Fibroblast of villous mesenchyme (primary cell): ENCODE measurements at places on chromosomes 1 and 21. TPM values are rescaled to one million over a fixed set of nuclear protein-coding genes. Genes with fewer than 3 reads are reported as not detected.

ADGRL4 gene
- 1.9 and 4.7 TPM in 2 replicates for total RNA-seq

CFAP45 gene
- 0.32 and 0.43 TPM in 2 replicates for total RNA-seq

DMBX1 gene
- total RNA-seq = not detected in 2 replicates

LAPTM5 gene
- total RNA-seq = not detected in 2 replicates

DYNLT5 gene
- total RNA-seq = 1.7 and 2.9 TPM in 2 replicates

CGN gene
- under 0.01 TPM in 1 of 2 replicates, not detected in the other for total RNA-seq

TMEM269 gene
- under 0.01 TPM in 2 replicates for total RNA-seq

RNF186 gene
- total RNA-seq = not detected in 2 replicates

ALX3 gene
- not detected in 2 replicates for total RNA-seq

PRR9 gene
- total RNA-seq = under 0.01 TPM in 1 of 2 replicates, not detected in the other

ANXA9 gene
- total RNA-seq = 0.32 and 0.86 TPM in 2 replicates

IFNLR1 gene
- total RNA-seq = under 0.01 TPM in 1 of 2 replicates, not detected in the other

EDARADD gene
- total RNA-seq = 0.32 and 0.43 TPM in 2 replicates

DNA sequence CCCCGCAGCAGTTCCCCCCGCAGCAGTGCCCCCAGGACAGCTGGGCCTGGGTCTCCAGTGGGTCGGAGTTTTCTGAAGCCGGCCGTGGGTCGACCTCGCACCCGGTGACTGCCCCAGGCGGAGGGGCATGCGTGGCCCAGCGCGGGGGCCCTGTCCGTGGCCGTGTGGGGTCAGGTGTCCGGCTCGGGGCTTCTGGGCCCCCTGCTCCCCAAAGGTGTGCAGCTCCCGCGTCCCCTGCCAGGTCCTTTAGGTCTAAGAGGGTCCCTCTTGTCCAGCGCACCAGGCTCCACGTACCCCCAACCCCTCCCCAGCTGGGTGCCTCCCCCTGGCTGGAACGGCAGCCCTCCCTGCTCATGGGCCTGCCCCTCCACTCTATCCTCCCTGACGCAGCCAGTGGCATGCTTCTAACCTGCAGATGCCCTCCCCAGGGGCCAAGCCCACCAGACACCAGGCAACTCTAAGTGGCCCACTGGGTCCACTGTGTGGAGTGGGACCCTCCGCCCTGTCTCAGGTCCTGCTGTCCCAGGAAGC, 5.9 kb upstream of the HES4 start:
- no peak for DNase-seq

DNA sequence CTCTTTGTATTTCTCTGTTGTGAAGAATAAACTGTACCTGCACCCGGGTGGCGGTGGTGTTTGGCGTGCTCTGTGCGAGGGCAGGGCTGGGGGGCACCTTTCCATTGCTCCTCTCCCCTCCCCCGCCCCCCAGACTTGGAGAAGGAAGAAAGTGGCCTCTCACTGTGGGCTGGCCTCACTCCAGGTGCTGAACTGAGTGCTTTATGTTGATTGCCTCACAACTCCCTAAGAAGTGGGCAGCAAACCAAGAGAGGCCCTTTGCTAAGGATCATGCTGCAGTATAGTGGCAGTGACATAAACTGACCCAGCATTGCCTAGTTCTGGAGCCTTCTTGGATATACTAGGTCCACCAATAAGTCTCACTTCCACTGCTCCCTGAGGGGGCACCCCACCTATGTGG, 20.2 kb downstream of the A3GALT2 start:
- DNase-seq = peak; percentile 86

- DNase-seq = peak; percentile 85
Measured at GRCh38 chr1:42937141-42937696, 21.4 kb downstream of the SLC2A1 start.

GRCh38 chr1:59366346-59366745, 69.5 kb downstream of the FGGY start:
- DNase-seq = peak; percentile 72

- DNase-seq = peak; percentile 68
Measured at GRCh38 chr1:198443365-198444233, 96.9 kb downstream of the ATP6V1G3 start.

DNA sequence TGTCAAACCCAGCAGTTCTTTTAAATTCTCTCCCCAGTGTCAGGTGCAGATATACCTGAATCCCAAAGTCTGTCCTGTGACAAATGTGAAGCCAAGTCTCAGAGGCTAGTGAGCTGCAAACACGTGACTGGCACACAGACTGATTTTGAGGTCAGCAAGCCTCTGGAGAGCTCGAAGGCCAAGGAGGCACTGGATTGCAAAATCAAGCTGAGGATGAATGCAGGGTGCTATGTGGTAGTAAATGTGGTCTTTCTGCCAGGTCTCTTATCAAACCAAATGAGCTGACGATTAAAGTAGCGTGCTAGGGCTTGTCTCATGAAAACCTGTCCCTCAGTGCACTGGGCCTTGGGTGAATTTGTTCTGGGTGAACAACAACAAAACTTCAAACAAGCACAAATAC, 20.6 kb downstream of the GPR3 start:
- DNase-seq = no peak

- no peak for DNase-seq
Measured at GRCh38 chr1:7613106-7613850, 157.8 kb upstream of the VAMP3 start.

DNA sequence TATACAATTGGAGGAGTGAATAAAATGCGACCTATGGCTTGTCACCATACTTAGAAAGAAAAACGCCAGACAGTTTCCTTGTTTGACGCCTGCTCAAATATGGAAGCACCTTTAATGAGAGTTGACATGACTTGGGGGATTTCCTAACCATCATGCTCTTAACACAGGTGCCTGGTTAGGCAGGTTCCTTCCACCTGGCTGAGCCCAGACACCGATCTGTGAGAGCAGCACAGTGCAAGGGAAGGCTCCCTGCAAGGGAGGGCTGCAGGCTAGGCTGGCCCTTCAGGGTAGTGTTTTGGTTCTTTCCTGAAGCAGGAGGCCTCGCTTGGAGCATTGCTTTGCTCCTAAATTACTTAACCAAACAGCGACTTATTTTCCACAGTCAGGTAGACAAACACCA, 24.6 kb upstream of the KLHDC8A start:
- no peak for DNase-seq

- no peak for DNase-seq
Measured at GRCh38 chr1:206963740-206964139, 6.5 kb downstream of the FCAMR start.

DNA sequence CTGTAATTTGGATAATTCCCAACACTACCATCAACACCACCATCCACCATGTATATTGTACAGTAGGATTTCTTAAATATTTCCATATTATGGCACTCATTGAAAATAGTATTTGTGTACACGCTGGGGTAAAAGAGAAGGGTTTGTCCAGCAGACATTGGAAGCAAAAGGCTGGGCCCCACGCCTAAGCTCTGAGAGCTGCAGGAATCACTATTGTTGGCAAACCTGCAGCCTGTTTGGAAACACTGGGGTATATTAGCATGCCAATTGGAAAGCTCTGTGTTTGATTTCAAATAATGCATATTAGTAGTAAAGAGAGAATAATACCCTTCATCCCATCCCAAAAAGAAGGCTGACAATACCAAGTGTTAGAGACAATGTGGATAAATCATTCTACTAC, 81.5 kb upstream of the DPYD start:
- DNase-seq = no peak

DNA sequence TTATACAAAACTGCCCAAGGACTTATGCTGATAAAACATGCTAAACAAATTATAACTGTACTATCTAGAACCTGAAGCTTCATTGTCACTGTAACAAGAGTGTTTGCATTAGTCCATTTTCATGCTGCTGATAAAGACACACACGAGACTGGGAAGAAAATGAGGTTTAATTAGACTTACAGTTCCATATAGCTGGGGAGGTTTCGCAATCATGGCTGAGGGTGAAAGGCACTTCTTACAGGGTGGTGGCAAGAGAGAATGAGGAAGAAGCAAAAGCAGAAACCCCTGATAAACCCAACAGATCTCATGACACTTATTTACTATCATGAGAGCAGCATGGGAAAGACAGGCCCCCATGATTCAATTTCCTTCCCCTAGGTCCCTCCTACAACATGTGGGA, 100.4 kb downstream of the SPATA6 start:
- DNase-seq = no peak

DNA sequence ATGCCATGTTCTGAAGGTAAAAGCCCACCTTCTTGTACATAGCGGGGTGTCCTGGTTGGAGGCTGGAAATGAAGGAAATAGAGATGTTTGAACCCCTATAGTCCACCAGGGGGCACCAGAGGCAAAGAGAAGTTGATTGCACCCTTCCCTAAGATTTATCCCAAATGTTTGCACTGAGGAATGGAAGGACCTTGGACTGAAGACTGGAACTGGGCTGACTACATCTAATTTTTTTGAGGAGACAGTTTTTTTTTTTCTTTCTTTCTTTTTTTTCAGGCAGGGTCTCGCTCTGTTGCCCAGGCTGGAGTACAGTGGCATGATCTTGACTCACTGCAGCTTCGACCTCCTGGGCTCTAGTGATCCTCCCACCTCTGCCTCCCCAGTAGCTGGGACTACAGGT, 55.3 kb upstream of the EIF4G3 start:
- DNase-seq = peak; percentile 74

- DNase-seq = peak; percentile 60
Measured at GRCh38 chr1:241603731-241604245, 36.4 kb downstream of the CHML start.

GRCh38 chr1:54614563-54614962, 8.8 kb downstream of the FAM151A start:
- DNase-seq = no peak

DNA sequence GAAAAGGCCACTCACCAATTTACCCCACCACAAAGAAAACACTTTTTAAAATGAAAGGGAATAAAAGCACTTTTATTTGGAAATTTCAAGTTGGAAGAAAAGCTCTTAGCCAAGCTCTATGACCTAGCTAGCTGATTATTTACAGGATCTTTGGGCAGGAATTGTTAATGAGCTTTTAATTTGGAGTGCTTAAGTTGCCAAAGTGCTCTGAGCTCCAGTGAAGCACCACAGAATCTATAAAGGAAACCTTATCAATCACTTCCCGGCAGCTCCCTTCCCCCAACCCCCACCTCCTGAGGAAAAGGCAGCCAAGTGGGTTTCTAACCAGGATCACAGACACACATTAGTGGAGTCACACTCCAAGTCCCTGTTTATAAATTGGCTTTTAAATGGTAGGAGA, 1.5 kb downstream of the ERI3 start:
- no peak for DNase-seq

- no peak for DNase-seq
Measured at GRCh38 chr21:19864476-19864875, 1133.7 kb upstream of the NCAM2 start.

GRCh38 chr1:101136271-101136670, 100.5 kb upstream of the S1PR1 start:
- no peak for DNase-seq

- no peak for DNase-seq
Measured at GRCh38 chr1:997993-998744, 1.7 kb downstream of the HES4 start.

- DNase-seq = peak; percentile 20
Measured at GRCh38 chr1:240245629-240246020, 153.9 kb downstream of the FMN2 start.

GRCh38 chr1:242456726-242457269, 67.7 kb downstream of the PLD5 start:
- no peak for DNase-seq

DNA sequence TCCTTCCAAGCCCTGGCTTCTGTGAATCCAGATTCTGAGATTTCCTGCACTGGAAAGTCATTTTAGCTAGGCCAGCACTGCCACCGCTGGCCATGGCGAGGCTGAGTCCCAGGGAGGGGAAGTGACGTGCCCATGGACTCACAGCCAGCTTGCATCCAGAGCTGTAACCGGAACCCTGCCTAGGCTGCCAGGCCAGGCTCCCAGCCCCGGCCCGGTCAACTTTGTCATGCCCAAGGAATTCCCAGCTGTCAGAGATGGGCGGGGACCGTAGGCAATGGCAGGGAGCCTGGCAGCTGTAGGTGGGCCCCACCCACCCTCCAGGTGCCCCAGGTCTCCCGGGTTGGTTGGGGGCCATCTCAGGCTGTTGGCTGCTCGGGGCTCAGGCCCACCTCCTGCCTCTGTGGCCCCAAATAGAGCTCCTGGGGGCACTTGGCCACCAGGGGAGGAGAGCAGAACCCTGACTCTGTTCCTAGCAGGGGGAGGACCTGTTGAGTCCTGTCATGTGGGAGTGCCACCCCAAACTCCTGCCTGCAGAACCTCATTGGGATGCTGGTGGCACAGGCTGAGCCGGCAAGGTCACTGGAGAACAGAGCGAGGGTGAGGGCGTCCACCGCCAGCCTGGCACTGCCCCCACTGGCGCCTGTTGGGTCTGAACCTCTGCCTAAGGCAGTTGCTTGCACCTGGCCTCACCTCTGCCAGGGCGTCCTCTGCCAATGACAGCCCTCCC, 57.8 kb downstream of the FOXO6 start:
- peak; percentile 58 for DNase-seq

- peak; percentile 95 for DNase-seq
Measured at GRCh38 chr1:8097077-8097799, 71.1 kb upstream of the ERRFI1 start.

GRCh38 chr1:157739229-157739901, 37.6 kb downstream of the FCRL2 start:
- no peak for DNase-seq

- DNase-seq = peak; percentile 45
Measured at GRCh38 chr1:46675549-46676314, 4.1 kb downstream of the TEX38 start.

- peak; percentile 2 for DNase-seq
Measured at GRCh38 chr1:69947837-69948236, 257.5 kb downstream of the LRRC40 start.

- no peak for DNase-seq
Measured at GRCh38 chr1:230278376-230278775, 147.8 kb downstream of the PGBD5 start.

GRCh38 chr1:240350910-240351331, 259.2 kb downstream of the FMN2 start:
- peak; percentile 45 for DNase-seq

DNA sequence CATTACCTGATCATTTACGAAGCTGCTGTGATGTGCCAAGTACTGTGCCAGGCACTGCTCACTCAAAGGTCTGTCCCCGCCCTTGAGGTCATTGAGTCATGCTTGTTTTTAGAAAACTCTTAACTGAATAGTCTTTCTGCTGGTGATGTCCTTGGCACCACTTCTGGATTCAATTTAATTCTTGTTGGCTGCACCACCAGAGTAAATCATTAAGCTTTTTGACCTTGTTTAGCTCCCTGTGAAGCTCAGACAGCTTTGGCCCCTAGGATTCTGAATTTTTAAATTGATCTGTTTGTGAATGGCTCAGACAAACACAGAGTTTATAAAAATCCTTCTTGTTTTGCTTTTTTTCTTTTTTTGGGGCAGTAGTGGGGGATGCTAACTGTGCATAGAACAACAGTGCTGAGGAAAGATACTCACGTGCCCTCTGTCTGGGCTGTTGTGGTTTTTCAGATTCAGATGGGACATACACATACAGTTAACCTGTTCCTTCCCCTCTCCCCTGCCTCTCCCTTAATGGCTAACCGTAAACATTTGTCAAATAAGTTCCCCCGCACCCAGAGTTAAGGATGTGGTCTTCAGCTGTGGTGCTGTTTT, 67.6 kb downstream of the MTR start:
- no peak for DNase-seq

DNA sequence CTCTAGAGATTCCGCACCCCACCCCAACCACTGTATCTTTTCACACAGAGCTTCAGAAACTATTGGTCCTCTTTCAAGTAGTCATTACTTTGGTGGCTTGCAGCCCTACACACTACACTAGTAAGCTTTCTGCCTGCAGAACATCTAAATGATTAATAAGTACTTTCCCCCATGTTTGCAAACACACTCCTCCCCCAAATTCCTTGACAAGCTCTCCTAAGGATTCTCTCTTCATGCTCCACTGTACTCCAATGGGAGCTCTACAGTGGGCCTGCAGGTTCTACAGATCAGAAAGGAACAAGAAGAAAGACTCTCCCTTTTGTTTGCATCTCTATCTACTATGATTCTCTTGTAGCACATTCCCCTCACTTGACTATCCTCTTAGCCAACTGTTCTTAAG, 16.3 kb upstream of the NUF2 start:
- DNase-seq = no peak
